ENCODE measurements at places on chromosomes 6 and 20. TPM values are rescaled to one million over a fixed set of nuclear protein-coding genes. Genes with fewer than 3 reads are reported as not detected.

DNA sequence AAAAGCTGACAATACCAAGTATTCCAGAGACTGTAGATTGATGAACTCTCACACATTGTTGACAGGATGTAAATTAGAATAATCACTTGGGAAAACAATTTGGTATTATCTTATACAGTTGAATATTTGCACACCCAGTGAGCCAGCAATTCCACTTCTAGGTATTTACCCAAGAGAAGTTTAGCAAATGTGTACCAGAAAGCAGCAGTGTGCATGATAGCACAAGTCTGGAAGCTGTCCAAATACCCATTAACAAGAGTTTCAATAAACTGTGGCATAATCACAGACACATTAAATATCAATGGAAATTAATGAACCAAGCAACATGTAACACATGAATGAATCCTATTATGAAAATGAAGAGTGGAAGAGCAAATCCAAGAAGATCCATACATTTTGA lies 233.6 kb downstream of the TPBG start:
- H3K36me3 ChIP-seq: no peaks in the 10 kb centered on the region
- no peaks in the 10 kb centered on the region for H3K4me1 ChIP-seq
- no peaks in the 10 kb centered on the region for H3K27me3 ChIP-seq
- DNase-seq: no peak
- no peak overlapping the region for H3K4me3 ChIP-seq

DNA sequence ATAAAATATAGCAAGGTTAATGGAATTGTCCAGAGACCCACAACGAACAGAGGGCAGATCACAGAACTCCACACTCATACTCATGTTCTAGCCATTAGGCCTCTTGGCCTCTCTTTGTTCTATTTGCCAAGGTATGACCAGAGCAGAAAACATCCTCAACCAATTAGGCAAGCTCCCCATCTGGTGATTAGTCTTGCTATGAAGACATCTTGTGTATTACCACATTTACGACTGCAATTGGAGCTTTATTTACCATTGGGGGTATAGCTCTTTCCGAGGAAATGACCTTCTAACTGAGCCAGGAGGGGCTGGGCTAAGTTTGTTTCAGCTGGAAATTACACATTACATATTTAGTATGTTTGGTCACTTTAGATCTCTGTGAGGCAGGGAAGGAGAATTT lies 593.9 kb downstream of the CD109 start:
- H3K4me3 ChIP-seq: no peak overlapping the region
- DNase-seq: no peak
- no peaks in the 10 kb centered on the region for H3K4me1 ChIP-seq
- no peak overlapping the region for H3K27ac ChIP-seq
- H3K36me3 ChIP-seq: no peaks in the 10 kb centered on the region

GPX5 gene
- total RNA-seq: not detected

DNA sequence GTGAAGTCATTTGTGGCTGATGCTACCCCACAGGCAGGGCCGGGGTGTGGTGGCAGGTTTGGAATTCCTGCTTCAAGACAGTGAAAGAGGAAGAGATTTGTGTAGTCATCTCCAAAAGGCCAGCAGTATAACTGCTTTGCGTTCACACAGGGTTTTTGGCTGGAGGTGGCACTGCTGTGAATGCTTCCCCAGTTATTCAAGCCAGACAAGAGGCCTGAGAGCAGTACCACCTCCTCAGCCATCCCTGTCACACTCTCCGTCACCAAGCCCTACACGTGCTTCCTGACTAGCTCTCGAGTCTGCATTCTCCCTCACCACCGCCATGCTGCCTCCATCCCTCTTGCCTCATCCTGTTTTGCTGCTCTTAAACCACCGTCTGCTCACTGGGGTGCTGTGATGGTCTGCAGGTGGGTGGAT lies 23.9 kb downstream of the ARMC2 start:
- H3K27me3 ChIP-seq: no peaks in the 10 kb centered on the region
- H3K4me3 ChIP-seq: no peak overlapping the region
- peak; percentile 63 for DNase-seq
- H3K36me3 ChIP-seq: peaks cover 4% of the 10 kb centered on the region

FAM162B gene
- total RNA-seq: 4.2 TPM

DNA sequence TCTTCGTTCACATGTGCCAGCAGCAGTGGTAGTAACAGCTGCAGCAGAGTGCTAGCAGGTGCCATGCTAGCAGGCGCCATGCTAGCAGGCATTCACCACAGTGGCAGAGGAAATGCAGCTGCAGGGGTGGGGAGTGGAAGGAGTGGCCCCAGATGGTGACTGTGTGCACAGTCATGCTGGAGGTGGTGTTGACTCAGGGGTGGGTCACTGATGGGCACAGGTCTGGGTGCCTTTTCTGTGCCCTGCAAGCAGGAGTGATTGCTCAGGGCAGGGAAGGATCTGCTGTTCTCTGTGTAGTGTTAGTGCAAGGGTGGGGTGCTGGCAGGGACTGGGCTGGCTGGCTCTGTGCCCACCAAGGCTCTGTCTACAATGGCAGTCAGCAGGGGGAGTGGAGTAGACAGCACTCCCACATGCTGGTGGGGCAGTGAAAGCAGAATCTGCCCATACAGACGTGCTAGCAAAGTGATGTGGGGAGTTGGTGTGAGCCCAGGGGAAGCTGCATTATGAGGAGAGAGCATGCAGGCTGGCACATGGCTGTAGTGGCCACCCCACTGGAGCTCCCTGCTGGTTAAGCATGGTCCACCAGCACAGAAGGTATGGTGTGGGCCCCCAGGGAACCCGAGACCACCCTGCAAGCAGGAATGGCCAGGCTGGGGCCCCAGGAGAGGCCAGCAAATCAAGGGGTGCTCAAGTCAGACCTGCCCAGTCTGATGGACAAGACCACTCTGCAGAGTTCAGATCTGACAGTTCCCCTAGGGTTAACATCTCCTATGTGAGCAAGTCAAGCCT lies 11.4 kb upstream of the TSPYL4 start:
- H3K4me1 ChIP-seq: no peaks in the 10 kb centered on the region
- no peaks in the 10 kb centered on the region for H3K27me3 ChIP-seq
- peak; percentile 31 for DNase-seq
- no peak overlapping the region for H3K4me3 ChIP-seq

DNA sequence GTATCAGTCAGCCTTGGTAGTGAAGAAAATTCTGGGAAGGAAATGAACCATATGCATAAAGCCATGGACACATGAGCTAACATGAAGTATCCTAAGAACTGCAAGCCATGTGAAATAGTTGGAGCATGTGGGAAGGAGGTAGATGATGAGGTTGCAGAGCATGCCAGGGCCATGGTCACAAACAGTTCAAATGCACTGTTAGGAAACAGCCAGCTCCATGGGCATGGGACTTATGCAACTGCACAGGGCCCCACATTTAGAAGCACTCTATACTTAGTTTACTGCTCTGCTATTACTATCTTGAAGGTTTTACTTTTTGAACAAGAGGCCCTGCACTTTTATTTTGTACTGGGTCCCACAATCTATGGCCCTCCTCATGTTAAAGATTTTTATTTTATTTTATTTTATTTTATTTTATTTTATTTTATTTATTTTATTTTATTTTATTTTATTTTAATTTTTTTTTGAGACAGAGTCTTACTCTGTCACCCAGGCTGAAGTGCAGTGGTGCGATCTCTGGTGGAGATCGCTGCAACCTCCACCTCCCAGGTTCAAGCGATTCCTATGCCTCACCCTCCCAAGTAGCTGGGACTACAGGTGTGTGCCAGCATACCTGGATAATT lies 169.1 kb downstream of the IBTK start:
- H3K4me1 ChIP-seq: no peaks in the 10 kb centered on the region
- no peak overlapping the region for H3K27ac ChIP-seq
- no peaks in the 10 kb centered on the region for H3K27me3 ChIP-seq
- DNase-seq: no peak
- H3K36me3 ChIP-seq: no peaks in the 10 kb centered on the region

PHACTR1 gene
- 68.3 TPM for total RNA-seq

DNA sequence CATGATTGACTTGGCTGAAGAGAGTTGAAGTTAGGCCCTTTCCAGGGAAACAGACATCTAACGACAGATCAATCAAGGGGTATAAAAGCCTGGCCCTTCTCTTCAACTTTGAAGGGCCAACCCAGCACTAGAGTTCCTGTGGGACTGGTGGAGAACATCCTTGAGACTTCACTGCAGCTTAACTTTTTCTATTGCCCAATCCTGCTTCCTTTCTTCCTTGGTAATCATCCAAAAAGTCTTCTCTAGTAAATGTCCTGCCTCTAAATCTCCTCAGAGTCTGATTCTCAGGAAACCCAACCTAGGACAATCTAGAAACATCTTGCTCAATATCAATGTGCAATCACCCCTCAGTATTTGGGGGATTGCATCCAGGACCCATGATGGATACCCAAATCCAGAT lies 1.9 kb downstream of the MKKS start:
- no peak overlapping the region for H3K4me3 ChIP-seq
- peaks cover 21% of the 10 kb centered on the region for H3K4me1 ChIP-seq
- no peaks in the 10 kb centered on the region for H3K27me3 ChIP-seq
- H3K36me3 ChIP-seq: no peaks in the 10 kb centered on the region
- no peak overlapping the region for H3K27ac ChIP-seq
- no peak for DNase-seq

RAE1 gene
- total RNA-seq: 10.1 TPM

GRCh38 chr20:20425823-20426654 lies 58.1 kb downstream of the INSM1 start:
- no peak for DNase-seq
- H3K4me1 ChIP-seq: no peaks in the 10 kb centered on the region
- H3K36me3 ChIP-seq: no peaks in the 10 kb centered on the region
- no peak overlapping the region for H3K27ac ChIP-seq
- H3K27me3 ChIP-seq: no peaks in the 10 kb centered on the region

DNA sequence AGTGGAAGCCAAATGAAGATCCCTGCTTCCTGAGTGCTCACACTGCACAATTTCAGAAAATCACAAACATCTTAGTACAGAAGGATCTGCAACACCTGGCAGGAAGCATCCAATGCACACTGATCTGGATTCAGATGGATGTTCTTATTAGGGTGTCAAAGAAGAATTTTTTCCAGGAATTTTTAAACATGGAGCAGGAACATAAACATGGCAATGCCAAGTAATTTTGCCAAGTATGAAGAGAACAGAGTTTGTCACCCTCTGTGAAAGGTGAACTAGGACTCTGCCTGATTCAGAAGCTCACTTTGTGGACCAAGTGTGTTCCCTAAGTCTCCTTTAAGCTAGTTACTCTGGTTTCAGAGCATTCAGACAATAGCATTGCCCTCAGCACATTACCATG lies 208.5 kb downstream of the EPHA7 start:
- no peak overlapping the region for H3K27ac ChIP-seq
- no peaks in the 10 kb centered on the region for H3K36me3 ChIP-seq
- no peaks in the 10 kb centered on the region for H3K4me1 ChIP-seq

- H3K4me1 ChIP-seq: no peaks in the 10 kb centered on the region
- DNase-seq: no peak
- H3K36me3 ChIP-seq: no peaks in the 10 kb centered on the region
- no peak overlapping the region for H3K4me3 ChIP-seq
- no peak overlapping the region for H3K27ac ChIP-seq
- no peaks in the 10 kb centered on the region for H3K27me3 ChIP-seq
Observed at GRCh38 chr6:9131616-9132015, 696.3 kb upstream of the SLC35B3 start.

- DNase-seq: no peak
- H3K27me3 ChIP-seq: no peaks in the 10 kb centered on the region
- H3K4me3 ChIP-seq: no peak overlapping the region
- H3K36me3 ChIP-seq: no peaks in the 10 kb centered on the region
- no peaks in the 10 kb centered on the region for H3K4me1 ChIP-seq
Observed at GRCh38 chr6:4693173-4693970, 82.8 kb upstream of the CDYL start.

TNF gene
- total RNA-seq: 4.0 TPM

- no peak overlapping the region for H3K27ac ChIP-seq
- no peak overlapping the region for H3K4me3 ChIP-seq
- no peaks in the 10 kb centered on the region for H3K36me3 ChIP-seq
Observed at GRCh38 chr6:63493557-63493956, 78.7 kb upstream of the LOC128125822 start.

DNA sequence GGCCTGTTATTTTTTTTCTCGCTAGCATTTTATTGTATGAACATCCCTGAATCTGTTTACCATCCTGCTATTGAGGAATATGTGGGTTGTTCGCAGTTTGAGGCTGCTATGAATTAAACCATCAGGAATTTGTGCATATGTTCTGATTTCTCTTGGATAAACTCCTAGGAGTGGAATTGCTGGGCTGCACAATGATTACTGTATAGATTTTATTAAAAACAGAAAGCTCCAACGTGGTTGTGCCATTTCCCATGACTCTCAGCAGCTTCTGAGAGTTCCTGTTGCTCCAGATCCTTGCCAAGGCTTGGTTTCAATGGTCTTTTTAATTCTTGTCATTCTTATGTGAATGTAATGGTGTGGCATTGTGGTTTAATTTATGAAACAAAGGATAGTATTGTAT lies 75.1 kb downstream of the EDN3 start:
- H3K27ac ChIP-seq: no peak overlapping the region
- no peak overlapping the region for H3K4me3 ChIP-seq
- DNase-seq: no peak
- no peaks in the 10 kb centered on the region for H3K4me1 ChIP-seq
- H3K36me3 ChIP-seq: no peaks in the 10 kb centered on the region
- H3K27me3 ChIP-seq: no peaks in the 10 kb centered on the region

- H3K27me3 ChIP-seq: no peaks in the 10 kb centered on the region
- no peaks in the 10 kb centered on the region for H3K4me1 ChIP-seq
- H3K27ac ChIP-seq: no peak overlapping the region
- H3K4me3 ChIP-seq: no peak overlapping the region
- no peaks in the 10 kb centered on the region for H3K36me3 ChIP-seq
Observed at GRCh38 chr6:87982134-87982533, 65.5 kb upstream of the SPACA1 start.

GRCh38 chr6:14977747-14978382 lies 268.0 kb upstream of the JARID2 start:
- H3K27me3 ChIP-seq: no peaks in the 10 kb centered on the region
- DNase-seq: no peak
- H3K4me1 ChIP-seq: no peaks in the 10 kb centered on the region
- H3K27ac ChIP-seq: no peak overlapping the region
- H3K4me3 ChIP-seq: no peak overlapping the region
- H3K36me3 ChIP-seq: no peaks in the 10 kb centered on the region

- H3K4me1 ChIP-seq: peaks cover 52% of the 10 kb centered on the region
- H3K36me3 ChIP-seq: peaks cover 95% of the 10 kb centered on the region
- no peaks in the 10 kb centered on the region for H3K27me3 ChIP-seq
Observed at GRCh38 chr20:35729283-35729807, 12.7 kb downstream of the RBM39 start.

OPRM1 gene
- total RNA-seq: not detected

DNA sequence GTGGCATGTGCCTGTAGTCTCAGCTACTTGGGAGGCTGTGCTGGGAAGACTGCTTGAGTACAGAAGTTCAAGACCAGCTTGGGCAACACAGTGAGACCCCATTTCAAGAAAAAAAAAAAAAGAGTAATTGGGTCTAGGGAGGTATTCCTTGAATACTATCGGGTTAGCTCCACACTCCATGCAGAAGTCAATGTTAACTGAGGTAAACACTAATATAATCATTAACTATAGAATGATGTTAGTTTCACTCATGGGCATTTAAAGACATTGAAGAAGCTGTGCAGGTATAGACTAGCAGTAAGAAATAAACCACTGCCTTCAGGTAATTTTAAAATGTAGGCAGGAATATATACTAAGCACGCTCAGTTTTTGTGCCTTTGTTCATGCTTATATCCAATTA lies 32.6 kb downstream of the MDN1 start:
- no peak overlapping the region for H3K27ac ChIP-seq
- no peaks in the 10 kb centered on the region for H3K27me3 ChIP-seq
- no peak for DNase-seq
- no peak overlapping the region for H3K4me3 ChIP-seq
- H3K4me1 ChIP-seq: no peaks in the 10 kb centered on the region
- peaks cover 15% of the 10 kb centered on the region for H3K36me3 ChIP-seq
